ENCODE measurements at places on chromosomes 7 and 10.
A peak's percentile ranks its signal among the peaks of the same experiment; 100 is the strongest.

GRCh38 chr7:149669121-149669818 lies 104.1 kb downstream of the ZNF467 start:
- no peak for DNase-seq

DNA sequence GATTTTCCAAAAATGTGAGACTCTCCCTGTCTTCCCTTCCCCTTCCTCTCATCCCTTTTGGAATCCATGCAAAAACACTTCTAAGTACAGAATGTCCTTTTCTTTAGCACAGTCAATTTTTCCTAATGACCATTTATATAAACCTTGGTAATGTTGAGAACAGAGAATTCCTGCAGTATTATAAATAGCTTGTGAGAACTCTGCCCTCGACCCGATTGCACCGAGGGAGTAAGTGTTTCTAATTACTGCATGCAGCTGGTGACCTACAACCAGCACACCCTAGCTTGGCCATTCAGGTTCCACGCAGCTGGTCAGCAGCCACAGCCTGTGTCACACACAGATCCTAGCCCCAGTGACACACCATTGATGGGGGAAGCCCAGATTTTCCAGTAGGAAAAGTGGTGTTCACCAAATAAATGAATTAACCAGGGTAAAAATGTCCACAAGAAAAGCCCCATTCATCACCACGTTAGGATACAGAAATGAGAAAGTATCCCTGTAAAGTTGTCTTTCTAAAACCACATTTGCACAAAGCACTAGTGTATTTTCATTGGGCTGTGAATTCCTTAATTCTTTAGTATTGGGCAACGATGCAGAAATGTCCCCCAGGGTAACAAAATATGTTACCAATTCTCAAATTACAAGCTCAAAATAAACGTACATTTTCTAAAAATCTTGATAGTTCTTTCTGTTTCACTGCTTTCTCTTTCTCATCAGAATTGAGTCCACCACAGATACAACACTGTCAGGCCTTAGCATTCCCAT lies 499.0 kb upstream of the KLF6 start:
- no peak for DNase-seq

DNA sequence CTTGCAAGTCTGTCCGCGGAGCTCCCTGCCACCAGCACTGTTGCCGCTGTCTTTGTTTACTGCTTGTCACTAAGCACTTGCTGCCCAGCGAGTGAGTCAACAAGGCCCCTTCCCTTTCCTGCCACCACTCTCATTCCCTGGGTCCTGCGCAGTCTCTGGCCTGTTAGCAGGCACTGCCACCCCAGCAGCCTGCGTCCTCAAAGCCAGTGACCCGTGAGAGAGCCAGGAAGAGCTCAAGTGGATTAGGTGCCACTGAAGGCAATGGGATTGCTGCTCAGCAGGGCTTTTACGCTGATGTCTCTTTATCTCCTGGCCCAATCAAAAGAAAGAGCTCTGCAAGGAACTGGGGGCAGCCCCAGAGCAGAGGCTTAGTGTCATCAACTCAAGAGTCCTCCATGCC lies at the start of gene FRMPD2:
Gene FRMPD2 (minus strand): TSS at position 61 of the 400 bp plus-strand sequence. CDS start 129 bp downstream, outside the sequence.
- peak; percentile 62 for DNase-seq

DNA sequence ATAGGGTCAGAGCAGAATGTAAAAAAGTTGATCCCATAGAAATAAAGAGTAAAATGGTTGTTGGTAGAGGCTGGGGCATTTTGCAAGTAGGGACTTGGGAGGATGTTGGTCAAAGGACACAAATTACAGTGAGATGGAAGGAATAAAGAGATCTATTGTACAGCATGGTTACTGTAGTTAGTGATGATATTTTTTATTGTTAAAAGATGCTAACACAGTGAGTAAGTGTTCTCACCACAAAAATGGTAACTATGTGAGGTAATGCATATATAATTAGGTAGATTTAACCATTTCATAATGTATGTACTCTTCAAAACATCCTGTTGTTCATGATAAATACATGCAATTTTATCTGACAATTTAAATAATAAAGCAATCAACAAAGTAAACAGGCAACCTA lies 280.7 kb upstream of the MAGI2 start:
- no peak for DNase-seq

GRCh38 chr7:150406312-150406566 lies 27.1 kb downstream of the ZNF775 start:
- no peak for DNase-seq

DNA sequence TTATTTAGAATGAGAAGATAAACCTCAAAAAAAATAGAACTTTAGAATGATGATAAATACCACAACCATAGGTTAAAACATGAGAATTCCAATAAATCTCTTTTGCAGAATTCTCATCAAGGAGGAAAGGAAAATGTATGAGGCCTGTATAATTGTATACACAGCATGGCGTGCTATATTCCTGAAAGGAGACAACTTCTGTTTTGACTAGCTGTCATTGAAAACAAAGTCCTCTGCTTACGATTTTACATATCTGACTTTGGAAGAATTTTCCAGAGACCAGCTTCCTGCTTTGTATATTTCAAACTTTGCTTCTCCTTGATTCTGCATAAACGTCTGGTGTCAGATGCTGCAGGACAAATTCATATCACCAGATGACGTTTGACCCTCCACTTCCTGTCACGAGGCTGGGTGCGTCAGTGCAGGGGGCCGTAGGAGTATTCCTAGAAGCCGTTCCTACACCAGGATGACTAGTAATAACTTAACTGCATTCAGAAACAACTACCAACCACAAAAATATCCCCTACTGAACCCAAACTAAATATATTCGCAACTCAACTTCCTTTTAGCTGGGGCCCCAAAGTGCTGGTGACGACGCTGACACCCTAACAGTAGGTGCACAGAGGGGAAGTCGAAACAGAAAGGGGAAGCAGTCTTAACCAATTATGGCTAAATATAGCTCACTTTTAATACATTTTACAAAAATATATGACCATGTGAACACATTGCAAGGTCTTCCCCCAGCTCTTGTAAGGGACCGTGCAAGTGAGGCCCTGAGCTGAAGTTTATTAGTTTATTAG lies 178.6 kb upstream of the INHBA start:
- no peak for DNase-seq

- no peak for DNase-seq
These were observed 5.8 kb downstream of the GLI3 start for GRCh38 chr7:42231043-42231787.

DNA sequence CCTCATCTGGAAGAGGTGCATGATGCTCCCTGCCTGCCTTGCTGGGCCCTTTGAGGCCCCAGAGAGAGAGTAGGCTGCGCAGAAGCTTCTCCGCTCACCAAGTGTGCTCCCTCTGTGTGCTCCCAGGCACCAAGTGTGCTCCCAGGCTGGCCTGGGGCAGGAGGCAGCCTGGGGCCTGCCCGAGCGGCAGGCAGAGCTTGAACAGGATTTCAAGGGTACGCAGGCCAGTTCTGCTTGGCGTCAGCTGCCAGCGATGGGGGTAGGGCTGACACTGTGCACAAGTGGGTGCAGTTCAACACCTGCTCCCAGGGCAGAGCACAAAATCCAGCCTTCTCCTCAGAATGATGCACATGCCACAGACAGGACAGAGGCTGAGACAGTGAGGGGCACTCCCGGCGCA lies 119.7 kb downstream of the FAM53B start:
- no peak for DNase-seq

All from DMS153 (cell line).